ENCODE measurements at places on chromosomes 7 and 10.
A peak's percentile ranks its signal among the peaks of the same experiment; 100 is the strongest.

- DNase-seq, result peak; percentile 9
These were observed 96.8 kb downstream of the INPP5A start for GRCh38 chr10:132634241-132634946.

DNA sequence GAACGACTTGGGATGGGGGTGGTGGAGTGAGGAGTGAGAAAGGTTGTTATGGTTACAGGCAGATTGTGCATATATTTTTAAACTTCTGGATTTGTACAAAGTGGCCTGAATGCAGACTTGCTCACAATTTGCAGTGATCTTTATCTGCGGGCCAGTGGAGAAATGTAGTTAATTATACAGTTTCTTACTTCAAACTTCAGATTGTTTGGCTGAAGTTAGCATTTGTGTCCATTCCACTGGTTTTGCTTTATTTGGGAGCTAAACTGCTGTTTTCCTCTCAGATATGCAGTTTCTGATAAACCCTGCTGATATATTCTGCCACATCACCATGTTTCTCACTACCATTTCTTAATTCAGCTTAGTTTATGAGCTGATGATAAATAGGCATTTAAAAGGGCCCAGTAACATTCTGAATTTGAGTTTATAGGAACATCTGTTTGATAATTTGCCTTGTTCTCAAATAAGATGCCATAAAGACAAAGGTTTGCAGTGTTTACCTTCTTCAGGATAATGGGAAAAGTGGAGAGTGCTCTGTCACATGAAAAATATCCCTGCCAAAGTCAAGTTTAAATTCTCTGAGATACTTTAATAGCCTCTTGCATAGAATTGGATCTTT, 170.1 kb downstream of the ST7 start:
- no peak for DNase-seq

DNA sequence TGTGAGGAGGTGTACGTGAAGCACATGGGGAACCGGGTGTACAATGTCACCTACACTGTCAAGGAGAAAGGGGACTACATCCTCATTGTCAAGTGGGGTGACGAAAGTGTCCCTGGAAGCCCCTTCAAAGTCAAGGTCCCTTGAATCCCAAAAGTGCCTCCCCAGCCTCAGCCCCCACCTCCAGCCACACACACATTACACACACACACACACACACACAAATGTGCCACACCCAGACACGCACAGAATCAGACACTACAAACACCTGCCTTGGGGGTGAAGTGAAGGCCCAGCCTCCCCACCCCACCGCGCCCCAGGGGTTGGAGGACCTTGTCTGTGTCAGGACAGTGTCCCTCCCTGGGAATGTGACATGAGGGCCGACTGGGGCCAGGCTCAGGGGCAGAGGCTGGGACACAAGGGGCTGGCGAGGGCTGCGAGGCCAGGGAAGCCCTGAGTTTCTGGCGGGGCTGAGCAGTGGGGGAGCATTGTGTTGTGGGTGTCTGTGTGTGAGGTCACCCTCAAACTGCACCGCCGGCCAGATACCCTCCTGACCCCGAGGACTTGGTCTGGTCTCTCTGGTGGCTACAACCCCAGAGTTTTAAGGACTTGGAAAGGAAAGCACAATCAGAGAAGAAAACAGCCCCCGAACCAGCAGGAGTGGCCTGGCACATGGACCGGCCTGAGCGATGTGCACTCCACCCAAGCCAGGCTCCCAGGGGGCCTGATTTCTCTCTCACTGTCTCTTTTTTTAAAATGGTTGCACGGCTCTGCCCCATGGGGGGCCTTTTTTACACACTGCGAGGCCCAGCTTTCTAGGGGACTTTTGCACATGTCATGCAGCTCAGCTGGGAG, 4.0 kb upstream of the ATP6V1F start:
- no peak for DNase-seq

GRCh38 chr7:57354679-57355338, 95.2 kb upstream of the ZNF716 start:
- no peak for DNase-seq

- DNase-seq, result peak; percentile 68
These were observed 852 bp upstream of the KLF6 start for GRCh38 chr10:3785851-3786271.

GRCh38 chr7:16492513-16493062, 27.1 kb upstream of the SOSTDC1 start:
- DNase-seq, result no peak

DNA sequence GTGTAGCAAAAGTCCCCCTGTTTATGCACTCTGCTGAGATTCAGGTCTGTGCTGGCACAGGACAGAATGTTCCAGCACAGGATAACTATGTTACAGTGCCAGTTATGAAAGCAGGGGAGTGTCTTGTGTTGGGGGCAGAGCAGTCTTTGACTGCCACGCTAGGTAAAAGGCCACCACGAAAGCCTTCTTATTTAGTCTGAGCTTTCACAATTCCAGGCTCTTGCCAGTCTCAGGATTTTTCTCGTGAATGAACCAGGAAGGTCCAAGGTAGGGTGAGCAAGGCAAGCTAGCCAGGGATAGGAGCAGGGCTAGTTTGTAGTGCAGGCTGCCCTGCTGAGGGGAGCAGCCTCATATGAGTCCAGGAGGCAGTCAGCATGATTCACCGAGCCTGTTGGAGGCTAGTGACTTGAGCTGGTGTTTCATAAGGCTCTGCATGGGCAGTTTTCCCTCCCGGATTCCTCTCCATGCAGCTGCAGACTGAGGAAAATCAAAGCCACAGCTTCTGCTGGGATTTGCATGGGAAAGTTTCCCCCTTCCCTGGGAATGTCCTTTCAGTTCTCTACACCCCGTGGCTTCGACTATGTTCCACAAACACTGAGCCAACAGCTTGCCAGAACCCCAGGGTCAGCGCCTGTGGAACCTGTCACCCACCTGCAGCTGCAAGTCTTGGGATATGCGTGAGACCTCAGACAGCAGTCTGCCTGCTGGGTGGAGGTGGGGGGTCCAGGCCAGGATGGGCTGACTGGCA, 112.3 kb downstream of the JCAD start:
- DNase-seq, result peak; percentile 33

DNA sequence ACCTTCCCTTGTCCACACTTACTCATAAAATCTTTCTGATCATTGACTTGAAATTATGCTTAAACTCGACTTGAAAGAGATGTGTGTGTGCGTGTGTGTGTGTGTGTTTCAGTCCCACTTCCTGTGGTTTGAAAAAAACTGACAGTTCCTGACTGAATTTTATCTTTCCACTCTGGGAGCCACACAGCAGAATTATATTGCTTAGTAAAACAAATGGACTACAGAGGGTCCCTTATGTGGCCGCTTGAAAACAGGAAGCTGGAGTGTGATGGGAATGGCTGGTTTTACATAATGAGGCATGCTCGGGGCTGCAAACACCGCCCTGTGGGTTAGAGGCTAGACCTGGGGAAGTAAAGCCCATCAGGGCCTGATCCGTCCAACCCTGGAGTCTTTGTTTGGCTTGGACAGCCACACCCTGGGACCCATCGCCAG, 54.8 kb downstream of the LYZL1 start:
- no peak for DNase-seq

- no peak for DNase-seq
These were observed 119.8 kb upstream of the NPVF start for GRCh38 chr7:25348104-25348503.

GRCh38 chr7:2508327-2509215, 11.0 kb upstream of the LFNG start:
- peak; percentile 79 for DNase-seq

- DNase-seq, result no peak
These were observed 45.1 kb downstream of the DPY19L1 start for GRCh38 chr7:34991938-34992840.

DNA sequence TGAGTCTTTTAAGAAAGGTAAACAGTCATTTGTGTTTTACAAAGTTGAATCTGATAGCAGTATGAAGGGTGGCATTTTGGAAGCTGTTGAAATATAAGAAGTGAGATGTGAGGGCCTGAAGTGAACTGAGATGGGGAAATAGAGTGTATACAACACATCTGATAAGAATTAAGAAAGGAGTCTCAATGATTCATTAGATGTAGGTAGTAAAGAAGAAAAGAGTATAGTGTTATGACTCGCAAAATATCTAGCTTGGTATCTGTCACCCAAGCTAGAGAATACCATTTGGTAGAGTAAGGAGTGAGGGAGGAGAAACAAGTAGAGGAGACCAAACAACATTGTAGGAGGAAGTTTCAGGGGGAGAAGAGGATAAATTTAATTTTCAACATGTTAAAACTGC, 5.3 kb downstream of the PTPN12 start:
- no peak for DNase-seq

- no peak for DNase-seq
These were observed 28.7 kb downstream of the SLC29A3 start for GRCh38 chr10:71347587-71348395.

DNA sequence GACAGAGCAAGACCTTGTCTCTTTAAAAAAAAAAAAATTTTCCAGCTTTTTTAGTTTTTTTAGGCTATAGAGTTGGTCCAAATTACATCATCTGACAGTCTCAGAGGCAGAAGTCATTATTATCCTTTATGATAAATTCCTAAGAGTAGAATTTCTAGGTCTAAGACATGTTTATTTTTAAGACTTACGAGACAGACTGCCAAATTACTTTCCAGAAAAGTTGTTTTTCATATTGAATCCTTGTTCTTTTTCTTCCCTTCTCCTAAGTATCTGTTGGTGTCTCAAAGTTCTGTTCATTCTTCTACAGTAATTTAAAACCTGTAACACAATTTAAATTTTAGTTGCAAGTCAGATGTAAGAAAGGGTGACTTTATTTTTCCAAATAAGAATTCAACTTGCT, 421.4 kb downstream of the GALNT17 start:
- no peak for DNase-seq

- DNase-seq, result no peak
These were observed 8.0 kb upstream of the GLRX3 start for GRCh38 chr10:130128062-130128781.

All from right hindlimb (tissue), 1 donor.